NCI-H2081 treated with DMSO at 0.1 percent for 48 hours (cell line): ENCODE measurements at places on chromosomes 16 and 17.

DNA sequence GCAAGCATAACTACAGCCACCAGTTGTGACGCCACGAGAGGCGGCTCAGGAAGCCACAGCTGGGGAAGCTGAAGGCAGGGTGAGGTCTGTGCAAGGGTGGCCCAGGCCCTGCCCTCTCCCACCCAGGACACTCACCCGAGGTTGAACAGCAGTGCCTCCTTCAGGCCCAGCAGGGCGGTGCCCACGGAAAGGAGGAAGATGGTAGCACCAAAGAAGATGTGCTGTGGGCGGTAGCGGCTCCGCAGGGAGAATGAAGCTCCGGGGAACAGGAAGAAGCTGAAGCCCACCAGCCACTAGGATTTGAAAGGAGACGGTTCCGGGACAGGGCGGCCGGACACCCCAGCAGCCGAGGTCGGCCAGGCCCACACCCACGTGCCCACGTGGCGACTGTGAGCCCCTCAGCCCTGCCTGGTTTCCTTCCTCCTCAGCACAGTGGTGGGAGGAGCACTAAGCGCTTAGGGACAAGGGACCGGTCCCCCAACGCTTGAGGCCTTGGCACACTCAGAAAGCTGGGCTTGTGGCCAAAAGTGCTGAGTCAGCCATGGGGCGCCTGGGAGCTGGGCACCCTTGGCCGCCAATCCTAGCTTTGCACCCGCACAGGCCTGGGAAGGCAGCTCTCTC, 11.0 kb downstream of the CYB561 start:
- no peak for DNase-seq

DNA sequence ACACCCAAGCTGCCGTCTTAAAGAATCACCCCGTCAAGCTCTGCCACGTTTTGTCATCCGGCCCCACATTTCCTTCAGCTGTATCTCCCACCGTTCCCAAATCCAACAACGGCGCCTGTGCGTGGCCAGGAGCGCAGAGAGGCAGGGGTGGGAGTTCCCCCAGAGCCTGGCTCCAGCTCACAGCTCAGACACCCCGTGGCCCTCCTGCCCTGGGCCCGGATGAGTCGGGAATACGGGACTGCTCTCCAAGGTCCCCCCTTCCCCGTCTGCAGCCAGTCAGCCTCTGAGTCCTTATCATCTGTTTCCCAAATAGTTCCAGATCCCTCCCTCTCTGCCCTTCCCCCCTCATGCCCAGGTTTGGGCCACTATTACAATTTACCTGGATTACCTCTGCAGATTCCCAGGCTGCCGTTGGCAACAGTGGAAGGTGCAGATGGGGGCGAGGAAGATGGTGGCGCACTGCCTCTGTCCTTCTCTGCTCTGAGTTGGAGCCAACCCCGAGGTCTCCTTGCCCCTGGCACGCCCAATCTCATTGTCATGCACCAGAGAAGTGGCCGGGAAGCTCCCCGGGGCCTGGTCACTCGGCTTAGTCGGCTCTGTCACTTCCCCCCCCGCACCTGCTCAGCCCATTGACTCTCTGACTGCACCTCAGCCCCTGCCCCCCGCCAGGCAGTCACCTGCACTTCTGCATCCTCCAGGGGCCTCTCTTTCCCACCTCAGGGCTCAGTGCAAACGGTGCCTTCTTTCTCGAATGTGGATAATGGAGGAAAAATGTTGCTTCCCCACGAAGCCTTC, 18.3 kb upstream of the RPTOR start:
- no peak for DNase-seq

DNA sequence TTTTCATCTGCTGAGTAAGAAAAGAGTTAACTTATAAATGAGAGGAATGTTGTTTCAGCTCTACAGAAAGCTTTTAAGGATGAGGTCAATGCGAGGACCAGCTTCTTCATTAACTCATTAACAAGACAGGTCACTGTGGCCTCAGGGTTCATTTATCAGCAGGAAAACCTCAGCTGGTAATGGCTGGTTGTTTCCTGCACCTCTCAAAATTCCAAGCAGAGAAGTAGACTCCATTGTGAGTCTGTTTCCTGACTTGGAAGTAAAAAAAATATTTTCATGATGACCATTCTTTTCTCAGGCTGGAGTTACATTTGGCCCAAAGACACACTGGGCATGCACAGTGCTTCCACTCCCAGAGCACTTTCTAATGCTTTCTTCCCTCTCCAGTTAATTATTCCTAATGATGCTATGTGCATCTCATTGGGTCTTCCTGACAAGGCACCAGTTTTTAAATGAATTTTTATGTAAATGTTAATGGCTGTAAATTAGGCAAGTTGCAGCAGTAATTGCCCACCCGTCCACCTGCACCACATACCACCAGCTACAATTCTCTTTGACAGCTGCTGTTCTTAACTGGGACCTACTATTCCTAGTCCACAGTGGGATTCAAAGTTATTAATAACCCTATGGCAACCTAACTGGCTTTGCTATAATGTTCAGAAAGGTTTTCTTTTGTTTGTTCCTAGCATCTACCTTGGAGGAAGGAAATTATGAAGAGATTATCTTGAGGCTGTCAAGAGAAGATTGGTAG, 89.5 kb upstream of the BCAR1 start:
- DNase-seq, result no peak

GRCh38 chr17:35726953-35727460, 4.4 kb upstream of the RASL10B start:
- DNase-seq, result no peak

GRCh38 chr17:49498029-49498615, 3.0 kb downstream of the NGFR start:
- no peak for DNase-seq

DNA sequence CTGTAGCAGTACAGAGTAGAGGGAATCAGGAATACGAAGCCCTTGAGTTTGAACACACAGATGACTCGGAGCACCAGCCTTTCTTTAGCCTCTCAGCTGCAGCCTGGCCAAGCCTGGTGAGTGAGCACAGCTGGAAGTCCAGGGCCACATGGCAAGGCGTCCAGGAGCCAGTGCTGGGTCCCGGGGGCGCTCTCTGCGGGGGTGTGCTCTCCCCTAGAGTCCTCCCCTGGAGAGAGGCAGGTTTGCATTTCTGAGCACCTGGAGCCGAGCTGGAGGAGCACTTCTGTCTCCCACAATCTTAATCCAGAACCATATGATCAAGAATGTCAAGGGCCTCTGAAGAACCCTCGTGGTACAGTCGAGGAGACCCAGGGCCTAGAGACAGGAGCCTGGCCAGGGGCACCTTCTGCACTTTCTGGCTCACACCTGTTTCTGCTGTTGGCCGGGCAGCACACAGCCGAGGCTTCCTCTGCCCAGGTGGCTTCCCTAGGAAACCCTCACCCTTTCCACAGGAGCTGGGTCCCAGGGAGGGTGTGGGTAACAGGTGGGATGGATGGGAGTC, 78.3 kb downstream of the PLD6 start:
- no peak for DNase-seq
